ENCODE measurements at places on chromosomes 5 and 9.

DNA sequence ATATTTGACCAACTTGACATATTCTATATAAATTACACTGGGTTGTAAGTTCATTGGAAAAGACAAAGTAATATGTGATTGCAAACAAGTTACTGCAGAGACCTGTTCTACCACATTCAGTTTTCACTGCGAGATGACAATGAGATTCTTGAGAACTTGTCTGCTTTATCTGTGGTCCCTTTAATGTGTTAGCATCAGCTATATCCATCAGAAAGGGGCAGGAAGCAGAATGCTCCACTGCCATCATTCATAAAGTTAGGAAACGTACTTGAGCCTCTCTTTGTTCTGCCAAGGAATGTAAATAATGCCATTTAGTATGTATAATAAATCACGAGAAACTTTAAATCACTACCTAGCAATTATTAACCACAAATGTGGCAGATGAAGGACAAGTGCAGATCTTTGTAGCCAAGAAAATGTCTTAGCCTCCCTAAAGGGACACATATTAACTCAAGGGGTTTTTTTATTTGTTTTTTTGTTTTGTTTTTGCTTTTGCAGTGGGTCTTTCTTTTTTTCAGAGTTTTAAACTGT is 59.4 kb downstream of the GIN1 start:
- DNase-seq = no peak

DNA sequence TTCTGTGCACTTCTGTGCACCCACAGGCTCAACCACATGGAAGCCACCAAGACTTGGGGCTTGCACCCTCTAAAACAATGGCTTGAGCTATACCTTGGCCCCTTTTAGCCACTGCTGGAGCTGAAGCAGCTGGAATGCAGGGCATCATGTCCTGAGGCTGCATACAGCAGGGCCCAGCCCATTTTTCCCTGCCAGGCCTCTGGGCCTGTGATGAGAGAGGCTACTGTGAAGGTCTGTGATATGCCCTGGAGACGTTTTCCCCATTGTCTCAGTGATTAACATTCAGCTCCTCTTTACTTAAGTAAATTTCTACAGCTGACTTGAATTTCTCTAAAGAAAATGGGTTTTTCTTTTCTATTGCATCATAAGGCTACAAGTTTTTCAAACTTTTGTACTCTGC is 134.0 kb upstream of the EGFLAM start:
- DNase-seq = no peak

- no peak for DNase-seq
Observed at GRCh38 chr9:134626571-134627416, 14.8 kb upstream of the COL5A1 start.

GRCh38 chr5:143177263-143177983 is 226.1 kb downstream of the NR3C1 start:
- DNase-seq = no peak

- DNase-seq = no peak
Observed at GRCh38 chr5:27906931-27907601, 868.7 kb upstream of the CDH9 start.

DNA sequence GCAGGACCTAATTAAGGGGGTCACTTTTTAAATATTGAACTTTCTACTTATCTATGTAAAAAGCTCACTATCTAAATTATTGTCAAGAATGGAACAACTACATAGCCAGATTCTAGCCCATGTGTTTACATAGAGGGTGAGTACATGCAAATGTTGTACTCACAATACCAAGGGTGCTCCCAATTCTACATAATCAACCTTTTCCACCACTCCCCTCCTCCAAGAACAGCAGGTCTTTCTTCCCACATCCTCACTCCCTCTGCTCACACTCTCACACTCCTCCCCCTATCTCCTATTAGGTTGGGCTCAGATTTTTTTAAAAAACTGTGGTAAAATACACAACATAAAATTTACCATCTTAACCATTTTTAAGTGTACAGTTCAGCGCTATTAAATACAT is 325.4 kb downstream of the ARL15 start:
- DNase-seq = no peak

GRCh38 chr5:73981704-73982103 is 355.7 kb downstream of the ARHGEF28 start:
- DNase-seq = no peak

- no peak for DNase-seq
Observed at GRCh38 chr9:110844121-110844520, 175.5 kb downstream of the MUSK start.

- DNase-seq = no peak
Observed at GRCh38 chr5:179840321-179840720, 18.3 kb downstream of the MRNIP start.

GRCh38 chr5:63743096-63743798 is 219.0 kb downstream of the HTR1A start:
- no peak for DNase-seq

DNA sequence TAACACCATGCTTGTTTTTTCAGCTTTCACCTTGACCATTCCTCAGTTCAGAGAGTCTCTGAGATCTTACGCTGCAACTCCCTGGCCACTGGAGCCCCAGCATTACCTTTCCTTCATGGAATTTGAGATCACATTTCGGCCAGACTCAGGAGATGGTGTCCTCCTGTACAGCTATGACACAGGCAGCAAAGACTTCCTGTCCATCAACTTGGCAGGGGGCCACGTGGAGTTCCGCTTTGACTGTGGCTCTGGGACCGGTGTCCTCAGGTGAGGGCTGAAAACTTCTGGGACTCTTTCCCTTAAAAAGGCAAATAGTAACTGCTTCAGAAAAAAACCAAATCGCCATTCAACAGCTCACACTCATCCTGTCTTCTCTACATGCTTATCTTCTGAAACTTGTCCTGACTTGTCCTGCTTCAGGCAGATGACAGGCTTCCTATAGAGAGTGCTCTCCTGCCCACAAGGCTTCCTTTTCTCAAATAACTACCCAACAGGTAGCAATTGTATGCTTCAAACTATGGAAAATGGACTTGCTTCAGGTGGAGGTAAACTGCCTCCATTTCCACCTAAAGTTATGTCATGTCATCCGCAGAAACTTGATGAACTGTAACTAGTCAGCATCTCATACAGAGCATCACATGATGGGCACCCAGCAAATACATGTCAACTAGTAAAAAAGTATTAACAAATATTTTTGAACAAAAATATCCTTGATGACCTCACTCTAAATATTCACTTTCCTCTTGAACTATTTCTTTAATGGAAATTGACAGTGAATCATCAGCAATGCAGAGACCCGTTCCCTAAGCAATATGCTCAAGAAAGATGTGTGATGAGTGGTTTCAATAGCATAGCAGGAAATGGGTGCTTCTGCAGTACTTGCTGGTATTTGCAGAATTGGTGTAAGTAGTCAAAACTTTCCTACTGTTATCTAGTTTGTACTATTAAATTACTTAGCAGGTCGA is 129.2 kb downstream of the LIFR start:
- DNase-seq = no peak

DNA sequence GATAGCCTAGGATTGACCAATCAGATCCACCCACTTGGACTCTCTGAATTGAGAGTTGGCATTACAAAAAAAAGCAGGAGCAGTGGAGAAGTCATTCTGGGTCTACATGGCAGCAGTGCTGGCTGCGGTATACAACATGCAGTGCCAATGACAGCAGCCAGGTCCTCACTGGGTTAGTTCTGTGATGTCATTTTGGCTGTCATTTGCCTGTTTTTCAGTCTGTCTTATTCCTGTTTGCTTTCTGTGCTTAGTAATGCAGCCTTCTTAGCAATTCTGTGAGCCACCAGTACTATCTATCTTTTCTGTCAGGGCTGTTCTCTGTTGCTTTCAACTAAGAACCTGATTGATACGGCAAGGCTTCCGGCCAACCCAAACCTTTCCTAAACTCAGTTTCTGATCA is 471.8 kb downstream of the BNC2 start:
- no peak for DNase-seq

DNA sequence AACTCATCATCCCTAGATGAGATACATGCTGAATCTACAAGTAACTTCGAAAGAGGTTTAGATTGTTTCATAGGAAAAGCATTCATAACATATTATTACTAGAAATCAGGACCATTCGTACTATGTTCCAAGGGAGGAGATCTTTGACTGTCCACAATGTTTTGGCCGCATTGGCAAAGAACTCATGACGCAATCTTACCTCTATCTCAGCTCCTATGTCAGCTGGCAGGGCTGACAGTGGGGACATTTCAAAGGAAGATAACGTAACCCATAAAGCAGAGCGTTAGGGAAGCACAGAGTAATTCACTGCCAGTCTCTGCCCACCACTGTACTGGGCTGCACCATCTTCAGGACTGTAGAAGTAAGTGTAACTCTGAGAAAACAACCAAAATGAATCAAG is 69.7 kb downstream of the EFNA5 start:
- DNase-seq = no peak

- no peak for DNase-seq
Observed at GRCh38 chr5:41325074-41325473, 111.7 kb upstream of the C6 start.

DNA sequence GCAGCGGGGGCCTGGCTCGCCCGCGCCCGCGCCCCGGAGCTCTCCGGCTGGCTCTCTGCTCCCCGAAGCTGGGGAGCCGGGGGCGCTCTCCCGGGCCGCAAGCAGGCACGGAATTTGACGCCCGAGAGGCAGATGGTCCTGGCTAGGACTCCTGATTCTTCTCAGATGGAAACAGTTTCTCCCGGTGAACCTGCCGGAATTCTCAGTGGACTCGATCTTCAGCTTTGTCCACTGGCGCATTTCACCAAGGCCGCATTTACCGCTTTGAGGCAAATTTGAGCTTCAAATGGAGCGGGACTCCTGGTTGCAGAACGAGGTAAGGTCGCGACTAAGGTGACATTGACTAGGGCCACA is 305.7 kb upstream of the KCNN2 start:
- DNase-seq = no peak

DNA sequence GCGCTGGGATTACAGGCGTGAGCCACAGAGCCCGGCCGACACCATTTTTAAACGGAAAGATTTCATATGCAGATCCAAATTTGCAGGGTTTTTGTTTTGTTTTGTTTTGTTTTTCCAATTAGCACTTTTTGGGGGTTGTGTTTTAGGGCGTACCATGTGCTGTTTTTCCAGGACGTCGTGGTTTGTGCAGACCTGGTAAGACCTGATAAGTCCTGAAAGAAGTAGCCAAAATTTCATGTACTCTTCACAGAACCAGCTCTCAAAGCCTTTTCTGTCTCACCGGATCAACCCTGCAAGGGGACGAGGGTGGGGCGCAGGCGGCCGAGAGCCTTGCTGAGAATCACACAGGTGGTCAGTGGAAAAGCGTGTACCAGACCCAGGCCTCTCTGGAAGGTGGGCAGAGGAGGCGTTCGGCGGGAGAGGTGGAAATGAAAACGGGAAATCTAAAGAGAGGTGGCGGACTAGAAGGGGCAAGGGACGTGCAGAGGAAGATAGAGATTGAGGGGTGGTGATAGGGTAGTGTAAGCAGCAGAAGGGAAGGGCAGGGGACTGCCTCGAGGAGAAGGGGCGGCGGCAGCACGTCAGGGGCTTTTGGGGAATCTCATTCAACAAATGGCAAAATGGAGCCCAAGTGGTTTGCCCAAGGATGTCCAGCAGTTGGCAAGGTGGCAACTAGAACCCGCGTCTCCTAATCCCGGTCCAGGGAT is 1.1 kb upstream of the FAF2 start:
- no peak for DNase-seq

GRCh38 chr5:179023528-179024189 is at the start of gene ZNF879:
Gene ZNF879 (plus strand): TSS chr5:179023804. CDS start chr5:179025005, 1,201 bp downstream.
- DNase-seq = peak; percentile 90

DNA sequence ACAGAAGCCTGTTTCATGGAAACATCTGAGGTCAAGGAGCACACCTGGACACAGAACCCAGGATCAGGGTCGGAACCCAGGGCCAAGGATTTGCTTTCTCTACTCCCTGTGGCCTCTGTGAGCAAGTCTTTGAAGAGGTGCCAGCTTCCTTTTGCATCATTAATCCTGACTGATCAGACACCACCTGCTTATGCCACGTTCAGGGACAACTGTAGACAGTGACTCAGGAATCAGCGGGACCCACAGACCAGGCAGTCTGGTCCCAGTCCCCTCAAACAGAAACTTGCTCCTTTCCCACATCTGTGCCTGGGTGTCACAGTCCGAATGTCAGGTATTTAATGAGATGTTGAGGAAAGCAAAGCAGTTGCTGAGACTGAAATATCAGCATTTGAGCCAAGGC is 154.8 kb downstream of the SGCD start:
- DNase-seq = no peak

- no peak for DNase-seq
Observed at GRCh38 chr5:54603372-54603771, 85.8 kb downstream of the SNX18 start.

- no peak for DNase-seq
Observed at GRCh38 chr9:2093920-2094597, 78.9 kb downstream of the SMARCA2 start.

- no peak for DNase-seq
Observed at GRCh38 chr9:35682051-35682450, 7.7 kb downstream of the TPM2 start.

DNA sequence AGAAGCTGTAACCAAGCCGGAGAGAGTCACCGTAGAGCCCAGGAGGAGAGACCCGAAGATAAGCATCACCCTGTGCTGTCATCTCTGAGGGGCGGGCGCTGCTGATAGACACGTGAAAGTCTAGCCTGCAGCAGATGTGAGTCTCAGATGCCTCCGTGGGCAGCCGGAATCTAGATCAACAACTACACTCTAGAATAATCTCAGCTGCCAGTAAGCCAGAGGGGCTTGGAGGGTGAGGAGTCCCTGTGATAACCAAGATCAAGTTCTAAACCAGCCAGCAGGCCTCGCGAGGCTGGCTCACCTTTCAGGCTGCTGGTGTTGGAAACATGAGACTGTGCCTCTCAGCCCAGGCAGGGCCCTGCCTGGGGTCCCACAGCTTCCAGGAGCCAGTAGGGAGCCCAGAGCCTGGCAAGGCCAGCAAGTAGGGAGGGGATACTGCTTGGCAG is 54.1 kb downstream of the DAPK1 start:
- no peak for DNase-seq

- DNase-seq = no peak
Observed at GRCh38 chr9:21506626-21507482, 24.7 kb upstream of the IFNE start.

- no peak for DNase-seq
Observed at GRCh38 chr9:128297221-128297773, 21.2 kb downstream of the SWI5 start.

DNA sequence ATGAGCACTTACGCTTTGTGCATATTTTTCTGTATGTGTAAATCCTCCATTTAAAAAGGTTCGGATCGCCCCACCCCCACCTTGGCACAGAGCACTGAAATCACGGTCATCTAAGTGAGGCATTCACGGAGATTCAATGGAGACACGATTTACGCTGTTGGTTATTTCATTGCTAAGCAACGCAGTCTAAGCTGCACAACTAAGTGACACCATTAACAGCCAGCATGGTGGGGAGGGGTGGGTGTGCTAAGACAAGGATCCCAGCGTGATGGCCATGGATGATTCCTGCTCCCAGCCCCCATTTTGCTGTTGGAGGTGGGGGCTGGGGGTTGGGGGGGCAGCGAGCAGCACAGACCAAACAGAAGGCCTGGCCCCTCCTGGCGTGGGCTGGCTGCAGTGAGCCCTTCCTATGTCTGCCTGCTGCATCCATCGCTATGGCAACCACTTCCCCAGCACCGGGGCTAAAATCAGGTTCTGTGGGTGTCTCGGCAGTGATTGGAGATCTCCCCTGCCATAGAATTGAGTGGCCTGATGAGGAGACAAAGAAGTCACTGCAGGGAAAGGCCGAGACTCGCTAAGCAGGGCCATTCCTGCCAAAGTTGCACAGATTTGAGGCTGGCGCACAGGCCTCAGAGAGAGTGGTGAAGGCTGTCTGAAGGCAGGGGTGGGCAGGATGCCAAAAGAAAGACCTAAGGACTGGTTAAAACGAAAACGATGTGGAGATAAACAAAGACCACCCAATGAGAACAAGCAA is 14.3 kb upstream of the MARCHF6 start:
- no peak for DNase-seq

GRCh38 chr9:131238402-131239021 is 37.8 kb downstream of the FAM78A start:
- peak; percentile 90 for DNase-seq
